ENCODE measurements at places on chromosomes 7 and 10.

- no peak for DNase-seq
These were observed 73.8 kb upstream of the BMPER start for GRCh38 chr7:33831389-33832141.

- no peak for DNase-seq
These were observed 26.3 kb downstream of the FIGNL1 start for GRCh38 chr7:50423860-50424259.

GRCh38 chr7:1181640-1182039, 21.6 kb upstream of the ZFAND2A start:
- no peak for DNase-seq

- DNase-seq: no peak
These were observed 161.5 kb upstream of the ZNF804B start for GRCh38 chr7:88597941-88598425.

- DNase-seq: no peak
These were observed 120.0 kb downstream of the CRPPA start for GRCh38 chr7:16301291-16301690.

GRCh38 chr7:36088966-36089365, 64.1 kb upstream of the EEPD1 start:
- DNase-seq: no peak

- no peak for DNase-seq
These were observed 263.6 kb upstream of the ZMIZ1 start for GRCh38 chr10:78805176-78805575.

DNA sequence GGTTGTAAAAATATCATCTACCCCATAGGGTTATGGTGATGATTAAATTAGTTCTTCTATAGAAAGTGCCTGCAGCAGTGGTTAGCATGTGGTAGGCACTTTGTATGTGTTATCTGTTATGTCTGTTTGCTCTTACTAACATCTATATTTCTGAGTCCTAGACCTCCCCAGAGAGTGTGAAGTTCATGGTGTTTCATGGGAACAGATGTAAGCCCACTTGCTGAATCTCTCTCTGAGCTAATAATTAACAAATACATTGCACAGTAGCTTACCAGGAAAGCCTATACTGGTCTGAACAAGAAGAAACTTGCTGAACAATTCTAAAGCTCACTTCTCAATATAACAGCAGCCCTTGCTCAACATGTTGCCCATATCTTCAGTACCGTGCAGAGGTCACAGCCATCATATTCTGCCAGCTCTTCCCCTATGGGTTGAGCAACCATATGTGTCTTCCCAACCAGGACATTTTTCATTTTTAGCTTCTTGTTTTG, 100.1 kb downstream of the NPSR1 start:
- DNase-seq: no peak

DNA sequence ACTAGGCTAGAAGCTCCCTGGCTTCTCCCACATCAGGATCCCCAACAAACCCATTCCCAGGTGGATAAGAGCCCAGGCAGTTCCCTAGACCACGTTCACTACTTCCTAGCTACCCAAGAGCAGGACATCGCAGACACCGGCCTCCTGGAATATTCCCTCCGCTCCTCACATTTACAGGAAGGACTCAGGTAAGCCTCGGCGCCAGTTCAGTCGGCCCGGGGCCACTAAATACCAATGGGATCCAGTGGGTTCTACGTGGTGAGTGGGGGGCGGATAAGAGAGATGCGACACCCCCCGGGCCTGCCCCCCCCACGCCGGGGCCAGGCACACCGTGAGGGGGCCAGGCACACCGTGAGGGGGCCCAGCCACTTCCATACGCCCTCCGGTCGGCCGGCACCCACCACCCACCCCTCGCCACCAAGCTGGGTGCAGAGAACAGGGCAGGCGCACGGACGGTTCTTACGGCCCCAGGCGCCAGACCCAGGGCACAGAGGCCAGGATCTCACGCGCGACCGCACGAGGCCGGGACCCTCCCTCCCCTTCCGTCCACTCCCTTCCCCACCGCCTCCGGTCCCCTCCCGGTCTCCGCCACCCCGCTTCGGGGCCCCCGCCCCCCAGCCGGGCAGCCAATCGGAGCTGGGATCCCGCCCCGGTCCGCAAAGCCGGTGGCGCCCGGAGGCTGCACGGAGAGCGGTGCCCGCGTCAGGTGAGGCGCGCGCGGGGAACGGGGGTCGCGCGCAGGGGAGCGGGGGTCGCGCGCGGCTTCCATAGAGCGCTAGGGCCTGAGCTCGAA, at the start of gene BLVRA:
TSS of gene BLVRA (plus strand) at position 652 of the 793 bp plus-strand sequence. CDS start 12,479 bp downstream, outside the sequence.
- no peak for DNase-seq

GRCh38 chr10:121158988-121159579, 307.9 kb downstream of the WDR11 start:
- no peak for DNase-seq

Data from SW 1271 (cell line).